ENCODE measurements at places on chromosomes 1 and 21. TPM values are rescaled to one million over a fixed set of nuclear protein-coding genes. Genes with fewer than 3 reads are reported as not detected.

The SDE2 gene
- total RNA-seq: 30.7 TPM

GRCh38 chr1:51100264-51100880 is 1.7 kb upstream of the C1orf185 start:
- no peak for ATAC-seq

- ATAC-seq: no peak
These were observed 11.5 kb downstream of the ATP1A4 start for GRCh38 chr1:160162931-160163330.

DNA sequence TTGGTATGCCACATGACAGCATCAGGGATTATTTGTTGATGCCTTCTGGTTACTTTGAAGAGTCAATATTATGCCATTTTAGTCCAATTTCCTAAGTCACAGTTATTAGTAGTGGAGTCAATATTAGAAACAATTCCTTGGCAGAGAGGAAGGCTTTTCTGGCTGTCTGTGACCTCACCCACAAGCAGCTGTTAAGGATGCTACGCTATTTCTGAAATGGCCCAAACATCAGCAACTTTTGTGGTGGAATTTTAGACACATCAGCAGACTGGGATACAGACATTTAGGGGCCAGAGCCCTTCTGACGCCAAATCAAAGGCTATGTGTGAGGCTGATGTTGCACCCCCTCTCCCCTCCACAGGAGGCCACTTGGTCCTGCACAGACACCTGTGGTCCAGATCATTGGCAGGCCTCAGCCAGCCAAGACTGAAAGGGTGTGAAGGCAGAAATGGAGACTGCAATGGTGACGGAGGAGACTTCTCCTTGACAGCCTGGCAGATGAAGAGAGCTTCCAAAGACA is 9.2 kb upstream of the RXRG start:
- ATAC-seq: no peak

- no peak for ATAC-seq
These were observed 70.0 kb upstream of the NFIA start for GRCh38 chr1:61012341-61012761.

The AKR7A2 gene
- total RNA-seq: 50.3 TPM

DNA sequence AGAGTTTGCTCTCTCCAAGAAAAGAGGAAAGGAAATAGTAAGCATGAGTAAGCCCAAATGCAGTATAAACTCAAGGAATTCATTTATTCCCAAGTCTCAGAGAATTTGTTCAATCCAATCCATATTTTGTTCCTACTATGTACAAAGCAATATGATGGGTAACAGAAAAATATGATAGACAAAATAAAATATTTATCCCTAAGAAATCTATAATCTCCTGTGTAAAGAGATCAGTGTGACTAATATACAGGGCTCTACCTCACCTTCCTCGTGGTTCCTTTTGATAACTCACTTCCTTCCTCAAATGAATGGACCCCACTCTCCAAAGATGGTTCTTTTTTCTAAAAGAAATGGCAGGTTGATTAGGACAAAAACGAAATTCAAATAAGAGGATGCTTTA is 7.6 kb downstream of the CLSPN start:
- no peak for ATAC-seq

GRCh38 chr1:238152119-238152518 is 261.4 kb upstream of the ZP4 start:
- ATAC-seq: no peak

DNA sequence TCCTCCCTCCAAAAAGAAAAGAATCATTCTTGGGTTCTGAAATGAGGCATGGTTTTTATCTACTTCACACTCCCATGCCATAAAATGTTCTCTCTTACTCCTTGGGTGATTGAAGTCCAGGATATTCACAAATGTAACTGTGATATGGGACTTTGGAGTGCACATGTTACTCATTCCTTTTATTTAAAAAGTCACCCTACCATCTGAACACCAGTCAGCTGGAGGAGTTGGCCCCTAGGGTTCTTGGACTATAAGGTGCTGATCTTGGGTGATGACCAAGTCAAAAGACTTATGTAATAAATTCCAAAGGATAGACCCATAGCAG is 128.4 kb downstream of the CLIC6 start:
- ATAC-seq: no peak

All from motor neuron (in vitro differentiated cells).